ENCODE measurements at places on chromosomes 3 and 15. TPM values are rescaled to one million over a fixed set of nuclear protein-coding genes. Genes with fewer than 3 reads are reported as not detected.

The ZKSCAN7 gene
- total RNA-seq: 4.4 TPM

The LTF gene
- total RNA-seq: not detected

The SLC12A1 gene
- total RNA-seq: not detected

The PRRT3 gene
- total RNA-seq: 8.4 TPM

The SIDT1 gene
- total RNA-seq: not detected

The TTC21A gene
- 0.64 TPM for total RNA-seq

The LRRN1 gene
- total RNA-seq: not detected

The LSAMP gene
- total RNA-seq: 7.9 TPM

The ISLR gene
- total RNA-seq: 259 TPM

The CLDN1 gene
- not detected for total RNA-seq

The GUCA1C gene
- not detected for total RNA-seq

The ACAD9 gene
- total RNA-seq: 31.5 TPM

The RBPMS2 gene
- total RNA-seq: 0.24 TPM

The CDC25A gene
- 0.93 TPM for total RNA-seq

The ZDHHC19 gene
- total RNA-seq: not detected

The EDC3 gene
- total RNA-seq: 15.7 TPM
